Lower lobe of right lung (tissue), 2 donors: ENCODE measurements at places on chromosomes 5 and 9.

- H3K36me3 ChIP-seq: no peaks in the 10 kb centered on the region
- H3K4me1 ChIP-seq: peaks cover 4% of the 10 kb centered on the region
- no peak for DNase-seq
- H3K4me3 ChIP-seq: no peak overlapping the region
- no peaks in the 10 kb centered on the region for H3K27me3 ChIP-seq
Observed at GRCh38 chr5:154237946-154238345, 47.4 kb downstream of the GALNT10 start.

GRCh38 chr9:72817413-72817812, 135.4 kb downstream of the ALDH1A1 start:
- DNase-seq: no peak
- no peaks in the 10 kb centered on the region for H3K27me3 ChIP-seq
- no peak overlapping the region for H3K4me3 ChIP-seq
- H3K27ac ChIP-seq: no peak overlapping the region

DNA sequence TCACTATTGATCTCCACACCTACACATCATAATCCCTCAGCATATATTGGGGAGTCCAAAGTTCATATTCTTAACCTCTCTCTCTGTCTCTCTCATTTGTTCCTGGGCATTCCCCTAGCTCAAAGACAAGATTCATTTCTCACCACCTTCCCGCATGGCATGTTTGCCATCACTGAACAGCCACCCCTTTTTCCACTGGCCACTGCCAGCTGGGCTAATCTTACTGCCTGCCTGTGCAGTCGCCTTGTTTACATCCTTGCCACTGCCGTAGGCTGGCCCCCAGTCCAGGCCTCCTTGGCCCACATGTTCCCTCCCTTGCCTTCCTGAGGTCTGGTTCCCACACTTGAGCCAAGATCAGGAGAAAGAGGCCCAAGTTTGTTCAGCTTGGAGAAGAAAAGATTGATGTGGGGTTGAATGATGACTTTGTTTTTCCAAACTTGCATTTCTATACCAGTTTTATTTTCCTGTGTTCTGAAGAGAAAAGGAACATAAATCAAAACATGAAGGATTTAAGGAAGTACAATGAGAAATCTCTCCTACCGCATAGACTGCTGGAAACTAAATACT, 80.2 kb downstream of the PLAC8L1 start:
- no peak overlapping the region for H3K27ac ChIP-seq
- no peaks in the 10 kb centered on the region for H3K36me3 ChIP-seq
- H3K4me3 ChIP-seq: no peak overlapping the region
- no peaks in the 10 kb centered on the region for H3K27me3 ChIP-seq
- no peaks in the 10 kb centered on the region for H3K4me1 ChIP-seq
- no peak for DNase-seq

DNA sequence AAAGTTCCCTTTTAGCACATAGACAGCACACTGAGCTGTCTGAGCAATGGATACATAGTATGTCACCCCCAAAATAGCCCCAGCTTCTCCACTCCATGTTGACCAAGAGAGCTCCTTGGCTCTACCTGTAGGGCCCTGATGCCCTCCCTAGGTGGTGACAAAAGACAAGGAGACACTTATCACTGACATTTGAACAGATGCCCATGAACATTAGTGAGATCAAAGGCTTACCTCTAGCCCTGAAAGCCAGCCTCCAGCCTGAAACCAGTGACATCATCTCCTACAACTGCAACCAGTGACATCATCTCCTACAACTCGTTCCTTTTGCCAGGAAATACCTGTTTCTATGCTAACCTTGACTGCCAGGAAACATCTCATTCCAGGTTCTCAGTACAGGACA, 122.7 kb downstream of the FSTL4 start:
- no peak for DNase-seq
- no peak overlapping the region for H3K4me3 ChIP-seq
- H3K36me3 ChIP-seq: no peaks in the 10 kb centered on the region
- H3K27ac ChIP-seq: no peak overlapping the region
- H3K4me1 ChIP-seq: peaks cover 6% of the 10 kb centered on the region

- no peaks in the 10 kb centered on the region for H3K36me3 ChIP-seq
- H3K4me3 ChIP-seq: no peak overlapping the region
- H3K27me3 ChIP-seq: no peaks in the 10 kb centered on the region
- H3K4me1 ChIP-seq: no peaks in the 10 kb centered on the region
Observed at GRCh38 chr9:70987986-70988385, 133.4 kb downstream of the TRPM3 start.

DNA sequence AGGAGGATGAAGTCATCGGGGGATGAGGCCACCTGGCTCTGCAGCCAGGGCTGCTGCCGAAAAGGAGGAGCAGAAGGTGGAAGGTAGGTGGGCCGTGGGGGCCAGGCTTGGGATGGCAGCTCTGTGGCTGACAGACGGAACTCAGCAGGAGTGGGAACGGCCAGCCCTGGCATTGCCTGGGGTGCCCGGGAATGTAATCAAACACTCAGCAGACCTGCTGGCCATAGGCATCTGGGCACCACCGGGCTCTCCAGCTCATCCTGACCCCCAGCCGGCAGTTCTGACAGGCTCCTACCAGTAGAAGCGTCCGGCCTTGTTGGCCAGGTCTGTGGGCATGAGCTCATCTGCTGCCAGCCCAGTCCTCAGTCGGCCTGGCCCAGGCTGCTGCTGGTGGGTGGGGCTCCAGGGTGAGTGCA, 4.3 kb upstream of the FAT2 start:
- H3K4me3 ChIP-seq: no peak overlapping the region
- no peaks in the 10 kb centered on the region for H3K27me3 ChIP-seq
- no peak for DNase-seq
- H3K27ac ChIP-seq: no peak overlapping the region
- H3K4me1 ChIP-seq: no peaks in the 10 kb centered on the region

GRCh38 chr9:125260561-125260960, 1.1 kb upstream of the GAPVD1 start:
- H3K27me3 ChIP-seq: no peaks in the 10 kb centered on the region
- H3K27ac ChIP-seq: peak overlapping the region; percentile 90
- DNase-seq: no peak
- H3K4me1 ChIP-seq: peaks cover 31% of the 10 kb centered on the region

- no peak for DNase-seq
- H3K4me1 ChIP-seq: no peaks in the 10 kb centered on the region
- H3K4me3 ChIP-seq: no peak overlapping the region
- H3K36me3 ChIP-seq: no peaks in the 10 kb centered on the region
- H3K27me3 ChIP-seq: no peaks in the 10 kb centered on the region
Observed at GRCh38 chr5:170143091-170143490, 37.4 kb downstream of the FOXI1 start.

DNA sequence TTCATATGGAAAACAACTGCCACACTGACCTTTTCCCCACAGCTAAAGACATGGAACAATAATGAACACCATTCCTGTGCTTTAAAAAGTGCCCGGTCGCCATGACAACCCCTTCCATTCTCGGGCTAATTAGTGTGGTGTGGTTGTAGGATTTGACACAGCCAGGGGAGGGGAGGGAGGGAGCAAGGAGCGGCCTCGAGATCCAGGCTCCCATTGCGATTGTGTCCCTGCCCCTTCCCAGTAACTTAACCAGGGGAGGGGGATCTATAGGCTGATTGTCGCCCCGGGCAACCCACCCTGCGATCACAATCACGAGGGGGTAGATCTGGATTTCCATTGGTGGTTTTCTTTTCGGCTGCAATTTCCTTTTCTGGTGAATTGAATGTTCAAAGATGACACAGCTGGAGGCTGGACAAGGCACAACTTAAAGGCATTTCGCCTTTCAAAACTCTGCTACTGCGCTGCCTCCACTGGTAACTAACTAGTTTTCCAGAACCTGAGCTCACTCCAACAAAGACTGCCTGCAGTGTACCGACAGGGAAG, 96.7 kb upstream of the RETREG1 start:
- no peaks in the 10 kb centered on the region for H3K4me1 ChIP-seq
- no peak overlapping the region for H3K27ac ChIP-seq
- H3K27me3 ChIP-seq: no peaks in the 10 kb centered on the region

DNA sequence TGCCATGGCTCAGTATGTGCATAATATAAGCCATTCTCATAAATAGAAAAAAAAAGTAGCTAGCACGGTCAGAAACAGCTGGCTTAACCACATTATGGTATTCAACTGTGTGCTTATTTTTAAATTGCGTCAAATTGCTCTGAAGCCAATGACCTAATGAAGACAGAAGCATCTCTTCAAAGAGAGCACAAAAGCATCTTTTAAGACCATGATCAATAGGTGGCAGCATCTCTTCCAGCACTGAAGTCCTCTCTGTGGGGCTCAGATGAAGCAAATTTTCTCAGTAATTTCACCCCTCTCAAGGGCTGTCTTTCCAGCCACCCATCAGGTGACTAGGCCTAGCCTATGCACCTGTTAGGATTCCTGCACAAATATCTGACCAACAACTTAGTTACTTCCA, 251.4 kb downstream of the GLIS3 start:
- H3K36me3 ChIP-seq: no peaks in the 10 kb centered on the region
- no peaks in the 10 kb centered on the region for H3K4me1 ChIP-seq
- no peak for DNase-seq

DNA sequence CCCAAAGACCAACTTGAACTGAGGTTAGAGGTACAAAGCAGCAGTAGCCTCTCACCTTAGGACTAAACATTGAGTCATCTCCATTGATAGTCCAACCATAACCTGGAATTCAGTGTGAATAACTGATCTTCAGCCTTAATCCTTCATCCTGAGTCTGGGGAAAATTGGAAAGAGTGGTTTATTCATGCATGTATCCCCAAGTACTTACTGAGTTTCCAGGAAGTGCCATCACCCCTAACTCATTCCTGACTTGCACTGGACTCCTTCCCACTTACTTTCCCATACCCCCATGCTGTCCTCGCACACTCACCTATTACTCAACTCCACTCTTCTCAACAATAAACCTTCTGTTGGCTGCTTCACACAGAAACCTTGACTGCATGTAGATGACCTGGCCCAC, 161.4 kb upstream of the ZNF462 start:
- DNase-seq: no peak
- H3K27me3 ChIP-seq: no peaks in the 10 kb centered on the region
- H3K4me3 ChIP-seq: no peak overlapping the region
- no peak overlapping the region for H3K27ac ChIP-seq

- H3K27ac ChIP-seq: no peak overlapping the region
- no peak overlapping the region for H3K4me3 ChIP-seq
- H3K27me3 ChIP-seq: no peaks in the 10 kb centered on the region
- no peaks in the 10 kb centered on the region for H3K36me3 ChIP-seq
- DNase-seq: no peak
Observed at GRCh38 chr5:139950436-139950835, 92.7 kb downstream of the NRG2 start.

- DNase-seq: no peak
- H3K36me3 ChIP-seq: no peaks in the 10 kb centered on the region
- no peak overlapping the region for H3K4me3 ChIP-seq
- no peak overlapping the region for H3K27ac ChIP-seq
Observed at GRCh38 chr5:120655828-120656435, 191.8 kb downstream of the PRR16 start.

GRCh38 chr9:96674906-96675538, 19.9 kb upstream of the PRXL2C start:
- H3K27ac ChIP-seq: no peak overlapping the region
- no peaks in the 10 kb centered on the region for H3K36me3 ChIP-seq
- H3K4me1 ChIP-seq: no peaks in the 10 kb centered on the region
- no peak for DNase-seq

DNA sequence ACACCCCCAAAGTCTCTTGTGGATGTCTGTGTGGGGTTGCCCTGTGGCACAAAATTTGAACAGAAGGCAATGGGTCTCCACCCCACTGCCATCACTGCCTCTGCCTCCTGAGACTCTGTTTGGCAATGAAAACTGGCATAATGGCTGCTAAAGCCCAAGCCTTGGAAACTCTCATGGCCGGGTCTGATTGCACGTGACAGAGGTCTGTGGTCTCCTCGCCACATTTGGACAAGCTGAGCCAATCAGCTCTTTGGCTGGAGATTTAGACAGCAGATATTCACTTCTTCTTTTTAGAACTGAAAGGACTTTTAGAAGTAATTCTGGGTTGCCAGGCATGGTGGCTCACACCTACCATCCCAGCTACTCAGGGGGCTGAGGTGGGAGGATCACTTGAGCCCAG, 5.5 kb downstream of the GGTA1 start:
- no peaks in the 10 kb centered on the region for H3K36me3 ChIP-seq
- no peaks in the 10 kb centered on the region for H3K27me3 ChIP-seq
- H3K27ac ChIP-seq: peak overlapping the region; percentile 41
- no peak for DNase-seq
- no peak overlapping the region for H3K4me3 ChIP-seq

DNA sequence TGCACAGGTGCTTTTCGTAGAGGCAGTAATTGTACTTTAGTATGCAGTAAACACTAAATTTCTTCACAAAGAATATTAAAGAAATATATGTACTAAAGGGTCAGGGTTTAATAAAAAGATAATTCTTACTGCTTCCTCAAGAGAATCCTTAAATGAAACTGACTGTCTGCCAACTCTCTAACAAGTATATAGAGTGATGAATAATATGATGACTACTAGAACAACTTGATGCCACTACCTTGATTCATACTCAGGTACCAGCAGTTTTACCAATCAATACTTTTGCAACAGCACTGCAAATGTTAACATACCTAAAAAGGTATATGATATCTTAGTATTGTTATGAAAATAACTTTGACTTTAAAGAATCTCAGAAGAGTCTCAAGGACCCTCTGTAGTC, 3.8 kb downstream of the YIPF5 start:
- DNase-seq: no peak
- H3K27me3 ChIP-seq: no peaks in the 10 kb centered on the region
- H3K27ac ChIP-seq: no peak overlapping the region
- peaks cover 31% of the 10 kb centered on the region for H3K4me1 ChIP-seq

- H3K36me3 ChIP-seq: no peaks in the 10 kb centered on the region
- H3K27ac ChIP-seq: no peak overlapping the region
- no peak for DNase-seq
Observed at GRCh38 chr9:826500-827280, 14.8 kb upstream of the DMRT1 start.

DNA sequence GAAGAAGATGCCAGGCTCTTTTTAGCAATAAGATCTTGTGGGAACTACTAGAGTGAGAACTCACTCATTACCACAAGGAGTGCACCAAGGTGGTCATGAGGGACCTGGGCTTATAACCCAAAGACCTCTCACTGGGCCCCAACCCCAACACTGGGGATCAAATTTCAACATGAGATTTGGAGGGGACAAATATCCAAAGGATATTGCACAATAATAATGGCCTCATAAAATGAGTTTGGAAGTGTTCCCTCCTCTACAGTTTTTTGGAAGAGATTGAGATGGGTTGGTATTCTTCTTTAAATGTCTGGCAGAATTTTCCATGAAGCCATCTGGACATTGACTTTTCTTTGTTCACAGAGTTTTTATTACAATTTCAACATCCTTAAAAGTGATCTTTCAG, 38.0 kb upstream of the FAM120A start:
- H3K4me3 ChIP-seq: no peak overlapping the region
- no peaks in the 10 kb centered on the region for H3K4me1 ChIP-seq
- H3K36me3 ChIP-seq: no peaks in the 10 kb centered on the region
- no peak for DNase-seq

DNA sequence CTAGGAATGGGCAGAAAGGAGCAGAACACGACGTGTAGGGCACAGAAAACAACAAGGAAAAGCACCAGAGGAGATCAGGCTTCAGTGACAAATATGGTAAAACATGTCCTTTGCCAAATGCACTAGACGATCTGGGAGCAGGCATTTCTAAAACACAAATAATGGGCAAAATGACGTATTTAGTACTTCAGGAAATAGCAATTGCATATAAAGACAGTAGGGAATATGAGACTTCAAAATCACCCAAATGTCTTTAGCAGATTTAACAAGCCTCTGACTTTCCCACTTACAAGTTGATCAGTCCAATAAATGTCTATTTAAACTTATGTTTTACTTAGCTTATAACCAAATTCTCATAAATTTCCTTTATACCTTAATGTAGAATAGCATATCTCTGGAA, 969.6 kb upstream of the C9orf72 start:
- no peak overlapping the region for H3K4me3 ChIP-seq
- H3K36me3 ChIP-seq: no peaks in the 10 kb centered on the region
- DNase-seq: no peak
- no peak overlapping the region for H3K27ac ChIP-seq
- no peaks in the 10 kb centered on the region for H3K4me1 ChIP-seq
